ENCODE measurements at places on chromosomes 3 and 15. TPM values are rescaled to one million over a fixed set of nuclear protein-coding genes. Genes with fewer than 3 reads are reported as not detected.
A peak's percentile ranks its signal among the peaks of the same experiment; 100 is the strongest.

DNA sequence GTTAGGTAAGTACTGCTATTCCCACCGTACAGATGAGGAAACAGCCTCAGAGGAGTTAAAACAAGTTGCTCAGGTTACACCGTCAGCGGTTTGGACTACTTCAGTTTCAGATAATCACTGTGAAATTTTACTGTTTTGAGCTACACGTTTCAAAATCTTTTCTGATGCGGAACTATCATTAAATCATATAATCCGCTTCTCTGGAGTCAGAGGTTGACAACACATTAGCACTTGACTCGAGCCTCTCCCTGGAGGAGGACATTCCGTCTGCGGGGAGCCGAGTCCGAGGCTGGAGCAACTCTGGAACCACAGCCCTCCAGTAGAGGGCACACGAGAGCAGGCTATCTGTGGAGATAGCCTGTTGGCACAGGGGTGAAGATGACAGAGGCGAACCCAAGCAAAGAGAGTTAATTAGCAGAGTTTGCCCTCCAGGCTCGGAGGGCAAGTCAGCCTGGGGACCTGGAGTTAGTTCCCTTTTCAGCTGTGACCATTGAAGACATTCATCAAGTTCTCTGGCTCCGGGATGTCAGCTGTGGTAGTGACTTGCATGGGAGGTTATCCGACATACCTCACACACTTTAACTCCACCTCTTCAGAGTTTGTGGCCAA is 131.2 kb downstream of the IGF1R start:
- DNase-seq, result peak; percentile 89

DNA sequence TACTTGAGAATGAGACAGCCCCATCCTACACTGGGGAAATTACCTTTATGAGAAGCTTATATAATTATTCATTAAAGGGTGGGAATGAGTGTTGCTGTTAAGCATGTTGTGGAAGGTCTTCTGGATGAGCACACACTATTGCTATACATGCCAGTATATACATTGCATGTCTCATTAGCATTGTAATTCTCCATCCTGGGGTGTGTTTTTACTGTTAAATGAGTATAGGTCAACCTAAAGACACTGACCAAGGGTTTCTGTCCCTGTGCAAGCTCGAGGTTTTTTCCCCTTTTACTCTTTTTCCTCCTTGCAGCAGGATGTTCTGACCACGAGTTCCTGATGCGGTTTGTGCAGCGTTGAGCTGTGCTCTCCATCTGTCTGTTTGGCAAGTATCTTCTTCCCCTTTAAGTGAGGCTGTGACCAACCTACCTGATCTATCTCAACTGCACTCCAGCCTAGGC is 7.2 kb upstream of the IVD start:
- no peak for DNase-seq

CEMIP gene
- 0.82 TPM for total RNA-seq

DNA sequence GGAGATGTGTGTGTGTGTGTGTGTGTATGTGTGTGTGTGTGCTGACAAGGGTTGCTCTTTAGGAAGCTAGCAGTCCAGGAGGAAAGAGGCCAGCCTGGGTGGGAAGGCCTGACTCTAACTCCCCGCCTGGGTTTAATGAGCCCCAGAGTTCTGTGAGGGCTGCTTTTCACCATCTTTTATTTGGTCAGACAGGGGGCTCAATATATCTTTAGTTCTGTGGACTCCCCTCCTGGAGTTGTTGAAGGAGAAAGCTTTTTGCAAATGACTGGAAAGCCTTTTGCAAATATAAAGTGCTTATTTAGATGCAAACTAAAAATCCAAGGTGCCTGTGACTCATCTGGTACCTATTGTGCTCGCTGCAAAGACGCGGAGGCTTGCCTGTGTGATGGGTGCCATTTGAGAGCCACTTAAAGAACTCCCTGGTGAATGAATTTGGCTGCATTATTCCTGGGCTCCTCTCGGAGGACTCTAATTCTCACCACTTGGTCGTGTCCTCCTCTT is 24.5 kb downstream of the DRD3 start:
- no peak for DNase-seq
